ENCODE measurements at places on chromosomes 2 and 18.
A peak's percentile ranks its signal among the peaks of the same experiment; 100 is the strongest.

- DNase-seq = no peak
These were observed 82.3 kb upstream of the NDUFV2 start for GRCh38 chr18:9020221-9020620.

- no peak for DNase-seq
These were observed 384.3 kb downstream of the PIK3C3 start for GRCh38 chr18:42339372-42339771.

- no peak for DNase-seq
These were observed 588.2 kb downstream of the IRS1 start for GRCh38 chr2:226211439-226211838.

GRCh38 chr2:30235859-30236535 is 4.7 kb downstream of the LBH start:
- no peak for DNase-seq

- no peak for DNase-seq
These were observed 21.4 kb downstream of the CHMP1B start for GRCh38 chr18:11872479-11873136.

DNA sequence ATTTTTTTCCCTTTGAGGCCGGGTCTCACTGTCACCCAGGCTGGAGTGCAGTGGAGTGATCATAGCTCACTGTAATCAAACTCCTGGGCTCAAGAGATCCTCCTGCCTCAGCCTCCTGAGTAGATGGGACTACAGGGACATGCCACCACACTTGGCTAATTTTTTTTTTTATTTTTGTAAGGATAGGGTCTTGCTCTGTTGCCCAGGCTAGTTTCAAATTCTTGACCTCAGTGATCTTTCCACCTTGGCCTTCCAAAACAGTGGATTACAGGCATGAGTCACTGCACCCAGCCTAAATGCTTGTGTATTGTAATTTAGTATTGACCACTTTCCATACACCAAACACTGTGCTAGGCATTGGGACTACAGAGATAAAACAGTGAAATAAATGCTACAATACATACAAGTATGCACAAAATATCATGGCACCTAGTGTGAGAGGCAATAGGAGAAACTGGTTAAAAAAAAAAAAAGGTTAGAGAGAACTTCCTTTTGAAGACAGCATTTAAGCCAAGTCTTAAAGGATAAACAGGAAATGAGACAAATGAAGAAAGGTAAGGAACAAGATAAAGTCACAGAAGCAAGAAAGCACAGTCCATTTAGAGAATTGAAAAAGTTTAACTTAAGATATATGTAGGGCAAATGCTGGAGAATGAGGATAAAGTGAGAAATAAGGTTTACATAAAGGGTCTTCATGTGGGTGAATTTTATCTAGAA is 113.4 kb downstream of the GORASP2 start:
- no peak for DNase-seq

DNA sequence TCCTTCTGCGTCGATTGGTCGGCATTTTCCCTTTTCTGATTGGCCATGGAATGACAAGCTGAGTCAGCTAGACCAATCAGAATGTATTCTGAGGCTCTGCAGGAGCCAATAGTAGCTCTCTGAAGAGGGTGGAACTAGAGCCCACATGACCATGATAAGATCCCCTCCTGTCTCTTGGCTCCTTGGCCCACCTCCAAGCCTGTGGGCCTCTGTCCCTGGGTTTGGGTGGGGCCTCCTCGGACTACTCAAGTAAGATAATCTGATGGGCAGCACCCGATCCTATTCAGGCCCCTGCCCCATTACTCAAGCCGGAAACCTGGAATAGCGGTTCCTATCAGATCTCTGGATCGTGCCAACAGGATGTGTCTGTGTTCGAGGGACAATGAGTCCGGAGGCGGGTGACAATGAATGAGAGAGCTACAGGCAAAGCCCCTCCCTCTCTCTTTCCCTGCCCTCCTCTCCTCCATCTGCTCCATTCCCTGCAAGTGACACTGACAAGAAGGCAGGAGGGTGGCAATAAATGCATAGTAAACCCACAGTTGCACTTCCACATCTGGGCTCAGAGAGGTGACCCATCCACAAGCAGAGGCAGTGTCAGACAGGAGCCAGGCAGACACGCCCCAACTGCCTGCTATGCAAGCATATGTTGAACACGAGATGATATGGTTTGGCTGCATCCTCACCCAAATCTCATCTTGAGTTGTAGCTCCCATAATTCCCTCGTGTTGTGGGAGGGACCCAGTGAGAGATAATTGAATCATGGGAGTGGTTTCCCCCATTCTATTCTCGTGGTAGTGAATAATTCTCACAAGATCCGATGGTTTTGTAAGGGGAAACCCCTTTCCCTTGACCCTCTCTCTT is 114.7 kb downstream of the TNS1 start:
- DNase-seq = no peak

- DNase-seq = no peak
These were observed 1460.4 kb upstream of the ZEB2 start for GRCh38 chr2:145980318-145980717.

DNA sequence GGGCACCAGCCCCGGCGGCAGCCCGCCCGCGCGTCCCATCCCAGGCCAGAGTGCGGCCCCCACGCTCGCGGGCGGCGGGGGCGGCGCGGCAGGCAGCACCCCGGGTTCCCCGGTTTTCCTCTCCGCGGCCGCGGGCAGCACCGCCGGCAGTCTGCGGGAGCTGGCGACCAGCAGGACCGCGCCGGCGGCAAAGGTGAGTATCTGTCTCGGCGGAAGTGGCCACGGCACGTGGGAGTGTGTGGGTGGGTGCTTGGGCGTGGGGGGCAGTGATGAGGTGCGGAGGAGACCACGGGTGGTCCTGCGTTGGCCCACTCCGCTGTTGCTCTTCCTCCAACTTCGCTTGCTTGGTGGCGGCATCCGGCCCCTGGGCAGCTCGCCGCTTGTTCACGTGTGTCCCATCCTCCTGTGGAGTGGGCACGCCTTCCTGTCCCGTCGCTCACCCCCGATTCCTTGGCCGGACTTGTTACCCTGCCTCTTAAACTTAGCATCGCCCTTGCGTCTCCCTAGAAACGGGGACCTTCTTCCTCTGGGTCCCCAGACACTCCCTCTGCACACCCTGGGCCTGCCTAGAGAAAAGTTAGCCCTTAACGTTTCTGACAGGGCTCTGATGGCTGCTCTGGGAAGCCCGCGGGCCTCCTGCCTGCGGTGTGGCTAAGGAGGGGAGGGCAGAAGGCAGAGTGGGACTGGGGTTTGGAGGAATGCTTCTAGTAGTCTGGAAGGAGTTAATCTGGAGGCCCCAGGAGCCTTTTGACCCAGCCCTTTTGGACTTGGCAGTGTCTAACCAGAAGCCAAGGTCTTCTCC is 1.1 kb downstream of the SH3RF3 start:
- DNase-seq = no peak

GRCh38 chr2:128550801-128551416 is 232.2 kb upstream of the HS6ST1 start:
- no peak for DNase-seq

DNA sequence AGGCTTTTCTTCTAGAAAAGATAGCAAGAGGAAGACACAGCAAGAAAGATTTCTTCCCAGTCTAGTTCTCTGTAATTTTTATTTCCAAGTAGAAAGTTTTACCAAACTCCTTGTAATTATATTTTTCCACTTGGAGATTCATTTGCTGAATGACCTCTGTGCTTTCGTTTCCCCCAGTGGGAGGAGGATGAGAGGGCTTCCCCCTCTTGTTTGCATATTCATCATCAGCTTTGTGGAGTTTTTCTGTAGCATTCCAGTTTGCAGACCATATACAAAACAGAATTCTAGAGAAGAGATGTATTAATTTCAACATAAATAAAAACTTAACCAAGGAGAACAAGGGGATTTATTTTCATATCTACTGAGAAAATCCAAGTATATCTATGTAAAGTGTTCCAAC is 51.3 kb downstream of the RMDN2 start:
- DNase-seq = no peak

- no peak for DNase-seq
These were observed 29.3 kb downstream of the TGFA start for GRCh38 chr2:70523996-70524965.

GRCh38 chr2:201118121-201118960 is 2.4 kb downstream of the CFLAR start:
- DNase-seq = peak; percentile 71

DNA sequence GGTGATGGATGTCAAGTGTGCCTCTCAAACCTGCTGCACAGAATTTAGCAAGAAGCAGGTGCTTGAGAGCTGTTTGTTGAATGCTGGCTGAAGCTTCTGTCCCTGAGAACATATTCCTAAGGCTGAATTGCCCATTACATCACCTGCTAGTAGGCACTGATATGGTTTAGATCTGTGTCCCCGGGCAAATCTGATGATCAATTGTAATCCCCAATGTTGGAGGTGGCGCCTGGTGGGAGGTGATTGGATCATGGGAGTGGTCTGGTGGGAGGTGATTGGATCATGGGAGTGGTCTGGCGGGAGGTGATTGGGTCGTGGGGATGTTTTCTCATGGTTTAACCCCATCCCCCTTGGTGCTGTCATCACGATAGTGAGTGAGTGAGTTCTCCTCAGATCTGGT is 128.0 kb downstream of the HRH4 start:
- DNase-seq = no peak

- DNase-seq = no peak
These were observed 115.9 kb downstream of the UPP2 start for GRCh38 chr2:158217593-158217992.

DNA sequence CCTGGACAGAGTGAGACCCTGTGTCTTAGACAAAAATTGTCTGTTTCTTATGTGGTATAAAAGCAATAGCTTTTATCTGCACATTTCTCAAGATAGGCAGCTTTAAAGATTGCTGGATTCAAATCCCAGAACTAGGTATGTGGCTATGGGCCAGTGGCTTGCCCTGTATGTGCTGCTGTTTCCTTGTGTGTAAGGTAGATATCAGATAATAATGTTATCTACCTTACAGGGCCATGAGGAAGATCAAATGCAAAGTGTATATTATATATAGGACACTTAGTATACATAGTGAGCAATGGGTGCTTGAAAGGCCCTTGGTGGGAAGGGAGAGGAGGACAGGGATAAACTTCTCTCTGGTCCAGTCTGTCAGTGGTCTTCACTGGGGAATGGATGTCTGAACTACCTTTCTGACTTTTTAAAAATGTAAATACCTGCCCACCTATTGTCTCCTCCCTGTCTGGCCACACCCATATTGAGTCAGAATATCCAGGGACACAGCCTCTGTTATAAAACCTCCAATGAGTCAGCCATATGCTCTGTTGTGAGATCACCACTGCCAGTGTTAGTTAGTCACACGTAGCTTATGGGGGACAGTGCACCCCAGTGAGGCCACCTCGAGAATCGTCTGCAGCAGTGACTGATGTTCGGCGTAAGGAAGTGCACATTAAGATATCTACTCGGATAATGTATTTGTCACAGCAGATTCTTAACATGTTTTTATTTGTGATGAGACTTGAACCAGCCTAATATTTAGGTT is 383.4 kb downstream of the PTPRM start:
- no peak for DNase-seq

- no peak for DNase-seq
These were observed 21.3 kb downstream of the SCN1A start for GRCh38 chr2:166106431-166107015.

GRCh38 chr2:236107536-236107935 is 60.6 kb downstream of the GBX2 start:
- DNase-seq = no peak

- DNase-seq = no peak
These were observed 38.2 kb downstream of the PLEKHM3 start for GRCh38 chr2:207987025-207987716.

DNA sequence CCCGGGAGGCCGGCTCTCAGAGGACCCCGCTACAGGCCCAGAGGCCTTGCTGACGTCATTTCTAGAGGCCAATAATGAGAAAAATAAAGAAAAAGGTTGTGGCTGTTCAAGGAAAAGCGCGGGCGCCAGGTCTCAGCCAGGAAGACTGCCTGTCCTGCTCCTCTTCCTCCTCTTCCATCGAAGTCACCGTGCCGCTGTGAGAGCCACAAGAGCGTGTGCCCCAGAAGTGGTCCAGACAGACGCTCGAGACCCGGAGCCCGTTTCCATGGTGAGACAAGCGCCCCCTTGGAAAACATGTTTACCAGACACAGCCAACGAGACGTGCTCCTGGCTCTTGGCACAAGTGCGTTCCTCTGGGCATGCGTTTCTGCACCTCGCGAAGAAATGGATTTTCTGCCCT is 210.5 kb downstream of the HDAC4 start:
- no peak for DNase-seq

DNA sequence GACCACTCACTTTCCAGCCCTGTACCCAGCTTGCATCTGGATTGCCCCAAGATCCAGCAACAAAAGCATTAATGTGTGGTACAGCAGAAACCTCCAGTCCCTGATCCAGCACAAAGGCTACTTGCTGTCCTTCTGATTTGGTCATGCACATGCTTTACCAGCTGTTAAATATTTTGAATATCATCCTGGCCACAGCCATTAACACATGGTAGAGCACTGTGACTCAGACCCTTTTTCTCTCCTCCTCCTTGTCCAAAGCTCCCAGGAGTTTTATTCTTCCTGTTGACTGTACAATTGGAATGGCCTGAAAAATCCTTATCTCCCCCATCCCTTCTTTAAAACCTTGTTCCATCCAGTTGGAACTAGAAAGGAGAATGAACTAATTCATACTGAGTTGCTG is 419.7 kb upstream of the TNP1 start:
- DNase-seq = no peak

DNA sequence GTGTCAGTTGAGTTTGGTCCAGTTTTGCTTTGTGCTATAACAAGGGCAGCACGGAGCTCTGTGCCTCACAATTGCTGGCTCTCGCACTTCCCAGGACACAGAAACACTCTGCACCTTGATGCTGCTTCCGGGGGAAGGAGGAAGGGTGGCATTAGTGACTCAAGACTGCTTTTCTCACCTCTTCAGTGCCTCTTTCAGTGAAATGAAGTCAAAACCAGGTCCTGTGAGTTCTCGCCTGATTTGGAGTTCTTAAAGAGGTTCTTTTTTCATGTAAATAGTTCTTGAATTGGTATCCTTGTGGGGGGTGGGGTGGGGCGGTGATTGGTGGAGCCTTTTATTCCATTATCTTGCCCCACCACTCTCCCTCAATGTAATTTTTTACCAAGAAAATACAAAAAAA is 91.5 kb upstream of the MYT1L start:
- no peak for DNase-seq

GRCh38 chr2:10238991-10239485 is 63.7 kb upstream of the HPCAL1 start:
- no peak for DNase-seq

DNA sequence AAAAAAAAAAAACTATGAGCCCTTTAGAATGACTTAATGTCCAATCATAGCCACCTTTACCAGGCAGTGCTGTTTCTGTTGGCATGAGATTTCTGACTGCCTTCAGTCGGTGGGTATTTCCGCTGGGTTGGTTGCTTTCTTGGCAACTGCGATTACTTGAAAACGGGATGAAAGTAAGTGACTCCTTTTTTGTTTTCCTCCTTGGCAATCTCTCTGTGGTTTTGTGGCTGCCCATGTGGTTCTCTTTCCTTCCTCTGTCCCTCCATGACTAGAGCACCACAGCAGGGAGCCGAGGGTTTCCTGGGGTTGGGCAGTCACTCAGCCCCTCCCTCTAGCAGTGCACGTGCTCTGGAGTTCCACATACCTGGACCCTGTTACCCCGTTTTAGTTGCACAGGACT is 112.1 kb downstream of the KLHL29 start:
- DNase-seq = no peak
